ENCODE measurements at places on chromosomes 7 and 10.

GRCh38 chr7:82204694-82205093 is 238.9 kb downstream of the CACNA2D1 start:
- H3K4me3 ChIP-seq = no peak overlapping the region
- H3K36me3 ChIP-seq = no peaks in the 10 kb centered on the region
- no peak for DNase-seq
- H3K27ac ChIP-seq = no peak overlapping the region
- peaks cover 4% of the 10 kb centered on the region for H3K4me1 ChIP-seq

DNA sequence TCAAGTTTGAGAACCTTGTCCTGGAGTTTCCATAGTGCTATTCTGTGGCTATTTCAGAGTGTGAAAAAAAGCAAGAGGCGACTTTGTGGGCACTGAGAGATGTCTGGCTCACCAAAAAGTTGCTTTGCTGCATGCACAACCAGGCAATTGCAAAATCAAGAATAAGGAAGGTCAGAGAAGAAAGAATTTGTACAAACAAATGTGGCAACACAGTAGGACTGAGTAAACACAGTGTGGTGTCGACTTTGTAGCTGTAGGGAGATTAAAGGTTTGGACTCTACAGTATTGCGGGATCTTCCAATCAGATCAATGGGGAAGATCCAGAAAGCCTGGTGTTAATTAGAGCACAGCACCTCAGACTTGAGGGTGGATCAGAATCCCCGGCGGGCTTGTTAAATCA is 88.1 kb upstream of the PLPP4 start:
- H3K27me3 ChIP-seq = peaks cover 46% of the 10 kb centered on the region
- H3K4me1 ChIP-seq = no peaks in the 10 kb centered on the region
- H3K4me3 ChIP-seq = no peak overlapping the region
- H3K36me3 ChIP-seq = no peaks in the 10 kb centered on the region
- H3K27ac ChIP-seq = no peak overlapping the region
- DNase-seq = no peak

DNA sequence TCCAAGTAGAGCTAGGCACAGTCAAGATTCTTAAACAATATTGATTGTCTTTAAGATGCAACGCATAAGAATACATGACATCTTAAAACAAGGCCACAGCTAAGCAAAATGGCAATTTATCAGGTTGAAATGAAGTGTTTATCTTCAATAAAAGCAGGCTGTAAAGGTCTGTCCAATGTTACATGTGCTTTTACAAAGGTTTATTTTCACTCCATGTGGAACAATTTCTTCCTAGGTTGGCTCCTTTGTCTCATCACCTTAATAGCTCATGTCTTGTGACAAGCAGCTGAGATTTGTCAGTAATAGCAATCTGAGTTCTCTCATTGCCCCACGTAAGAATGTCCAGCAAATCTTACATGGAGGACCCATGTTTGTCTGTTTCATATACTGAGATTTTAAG is 437.6 kb downstream of the GPAM start:
- no peak overlapping the region for H3K27ac ChIP-seq
- H3K4me3 ChIP-seq = no peak overlapping the region
- peaks cover 5% of the 10 kb centered on the region for H3K27me3 ChIP-seq
- H3K36me3 ChIP-seq = no peaks in the 10 kb centered on the region
- no peak for DNase-seq
- no peaks in the 10 kb centered on the region for H3K4me1 ChIP-seq

DNA sequence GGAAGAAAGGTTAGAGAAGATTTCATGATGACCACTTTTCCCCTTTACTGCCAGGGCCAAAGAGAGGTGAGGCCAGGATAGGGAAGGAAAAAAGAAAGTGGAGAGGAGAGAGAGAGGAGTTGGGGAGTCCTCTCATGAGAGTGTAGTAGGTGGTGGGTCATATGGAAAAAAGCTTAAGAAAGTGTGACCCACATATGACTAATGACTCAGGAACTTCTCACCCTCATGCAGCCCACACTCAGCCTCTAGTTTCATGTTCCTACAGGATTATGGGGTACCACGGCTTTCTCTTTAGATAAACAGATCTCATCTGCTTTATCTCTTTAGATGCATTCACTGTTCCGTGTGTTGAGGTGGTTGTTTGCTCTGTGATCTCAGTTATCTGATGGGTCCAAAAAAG is 462.5 kb upstream of the IGFBP3 start:
- DNase-seq = no peak
- H3K36me3 ChIP-seq = no peaks in the 10 kb centered on the region
- H3K27ac ChIP-seq = no peak overlapping the region
- no peaks in the 10 kb centered on the region for H3K27me3 ChIP-seq
- H3K4me3 ChIP-seq = no peak overlapping the region

GRCh38 chr7:34501156-34501555 is 156.9 kb upstream of the NPSR1 start:
- no peaks in the 10 kb centered on the region for H3K4me1 ChIP-seq
- no peaks in the 10 kb centered on the region for H3K36me3 ChIP-seq
- H3K27ac ChIP-seq = no peak overlapping the region
- no peak overlapping the region for H3K4me3 ChIP-seq

DNA sequence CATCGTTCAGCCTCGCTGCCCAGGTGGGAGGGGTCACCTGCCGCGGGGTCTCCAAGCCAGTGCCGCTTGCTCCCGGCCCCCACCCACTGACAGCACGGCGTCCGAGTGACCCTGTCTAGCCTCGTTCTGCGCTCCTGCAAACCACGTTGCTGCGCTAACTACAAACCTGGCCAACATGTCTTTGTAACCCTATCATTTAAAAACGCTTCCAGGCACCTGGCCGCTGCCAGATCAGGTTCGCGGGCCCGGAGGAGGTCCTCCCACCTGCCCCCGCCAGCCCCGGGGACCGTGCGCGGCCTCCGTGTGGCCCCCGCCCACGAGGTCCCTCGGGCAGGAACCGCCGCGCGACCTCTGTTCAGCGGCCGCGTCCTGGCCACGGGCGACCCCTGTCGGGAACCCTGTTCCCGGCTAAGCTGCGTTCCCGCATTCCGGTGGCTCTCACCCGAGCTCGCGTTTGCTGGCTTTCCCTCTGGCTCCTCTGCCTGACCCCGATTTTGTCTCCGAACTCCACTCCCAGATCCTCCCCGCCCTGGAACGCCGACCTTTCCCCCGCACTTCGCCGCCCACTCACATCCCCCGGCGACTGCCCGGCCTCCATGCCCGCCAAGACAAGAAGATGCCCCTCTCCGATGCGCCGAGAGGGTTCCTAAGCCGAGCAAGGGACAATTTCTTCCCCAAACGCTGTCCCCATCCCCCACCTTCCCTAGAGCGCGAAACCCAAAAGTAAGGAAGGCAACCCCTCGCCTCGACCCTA is 2.4 kb downstream of the SFMBT2 start:
- H3K27me3 ChIP-seq = peaks cover 90% of the 10 kb centered on the region
- peaks cover 8% of the 10 kb centered on the region for H3K36me3 ChIP-seq
- DNase-seq = no peak
- peak overlapping the region; percentile 93 for H3K4me3 ChIP-seq

All from type B pancreatic cell (in vitro differentiated cells).